ENCODE measurements at places on chromosomes 7 and 10.

DNA sequence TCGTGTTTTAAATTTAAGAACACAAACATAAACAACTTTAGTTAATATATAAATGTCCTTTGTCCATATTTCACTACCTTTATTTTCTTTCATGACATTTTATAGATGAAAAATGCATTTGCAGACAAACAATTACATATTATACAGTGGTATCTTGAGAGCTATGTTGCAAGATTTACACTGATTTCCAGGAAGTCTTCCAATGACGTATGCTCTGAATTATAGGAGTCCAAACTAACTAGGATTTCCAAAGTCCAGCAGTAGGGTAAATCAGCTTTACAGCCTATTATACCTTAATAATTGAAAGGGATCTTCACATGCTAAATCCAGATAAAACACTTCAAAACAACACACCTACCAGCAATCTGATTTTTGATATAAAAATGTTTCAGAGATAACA, 69.4 kb downstream of the HYCC1 start:
- no peaks in the 10 kb centered on the region for H3K27me3 ChIP-seq
- no peak overlapping the region for H3K4me3 ChIP-seq
- no peak for DNase-seq
- H3K27ac ChIP-seq, result no peak overlapping the region
- H3K4me1 ChIP-seq, result peaks cover 2% of the 10 kb centered on the region

- H3K4me1 ChIP-seq, result peaks cover 32% of the 10 kb centered on the region
- DNase-seq, result no peak
- H3K4me3 ChIP-seq, result no peak overlapping the region
- H3K27me3 ChIP-seq, result no peaks in the 10 kb centered on the region
Measured at GRCh38 chr7:97868314-97868713, 3.9 kb downstream of the ASNS start.

GRCh38 chr7:11931307-11931706, 99.3 kb upstream of the THSD7A start:
- DNase-seq, result no peak
- no peak overlapping the region for H3K27ac ChIP-seq
- H3K36me3 ChIP-seq, result no peaks in the 10 kb centered on the region
- no peak overlapping the region for H3K4me3 ChIP-seq
- no peaks in the 10 kb centered on the region for H3K27me3 ChIP-seq
- no peaks in the 10 kb centered on the region for H3K4me1 ChIP-seq

DNA sequence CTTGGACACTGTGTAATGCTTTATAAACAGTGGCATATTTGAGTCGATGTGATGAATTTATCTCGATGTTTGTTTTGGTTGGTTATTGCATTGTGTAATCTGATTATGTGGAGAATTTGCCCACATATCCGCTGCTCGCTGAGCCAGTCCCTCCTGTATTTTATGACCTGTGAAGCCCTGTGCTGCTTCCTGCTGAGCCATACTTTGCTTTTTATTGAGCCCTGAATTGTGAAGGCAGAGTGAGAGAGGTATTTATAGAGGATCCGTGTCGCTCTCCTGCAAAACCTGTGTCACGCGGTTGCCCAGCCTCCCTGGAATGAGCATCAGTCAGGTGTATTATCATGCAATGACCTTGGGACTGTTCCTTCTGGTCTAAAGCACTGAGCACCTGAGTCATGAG, 253.7 kb downstream of the ARHGAP21 start:
- no peak overlapping the region for H3K4me3 ChIP-seq
- no peak overlapping the region for H3K27ac ChIP-seq
- H3K27me3 ChIP-seq, result peaks cover 18% of the 10 kb centered on the region
- DNase-seq, result no peak
- no peaks in the 10 kb centered on the region for H3K36me3 ChIP-seq

DNA sequence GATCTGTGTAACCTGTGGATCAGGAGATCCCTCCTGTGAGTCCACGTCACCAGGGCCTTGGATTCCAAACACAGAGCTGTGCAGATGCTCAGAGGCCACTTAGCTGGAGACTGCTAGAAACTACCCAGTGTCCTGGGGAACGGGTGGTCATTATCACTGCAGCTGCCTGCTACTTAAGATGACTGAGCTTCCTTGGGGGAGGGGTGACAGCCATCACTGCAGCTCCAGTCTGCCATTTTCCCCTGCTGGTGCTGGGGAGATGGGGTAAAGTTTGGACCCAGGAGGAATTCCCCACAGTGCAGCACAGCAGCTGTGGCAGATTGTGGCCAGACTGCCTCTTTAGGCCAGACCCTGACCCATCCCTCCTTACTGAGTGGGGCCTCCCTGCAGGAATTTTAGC, 78.8 kb upstream of the VOPP1 start:
- no peak for DNase-seq
- no peaks in the 10 kb centered on the region for H3K36me3 ChIP-seq
- no peak overlapping the region for H3K27ac ChIP-seq
- H3K4me1 ChIP-seq, result no peaks in the 10 kb centered on the region

DNA sequence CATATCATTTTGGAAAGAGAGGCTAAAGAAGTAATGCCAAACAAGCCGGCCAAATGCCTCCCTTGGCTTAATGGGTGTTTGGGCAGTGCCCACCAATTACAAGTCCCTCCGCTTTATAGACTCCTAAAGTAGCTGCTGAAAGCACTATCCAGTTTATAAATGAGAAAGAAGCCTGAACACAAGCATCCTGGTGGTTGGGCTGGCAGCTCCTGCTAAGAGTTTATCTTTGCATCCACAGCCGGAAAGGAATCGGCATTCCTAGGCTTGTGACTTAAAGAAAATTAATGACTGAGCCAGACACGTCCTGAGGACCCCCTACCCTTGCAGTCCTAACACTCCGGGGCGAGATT, 13.1 kb upstream of the NKX2-3 start:
- H3K27ac ChIP-seq, result no peak overlapping the region

DNA sequence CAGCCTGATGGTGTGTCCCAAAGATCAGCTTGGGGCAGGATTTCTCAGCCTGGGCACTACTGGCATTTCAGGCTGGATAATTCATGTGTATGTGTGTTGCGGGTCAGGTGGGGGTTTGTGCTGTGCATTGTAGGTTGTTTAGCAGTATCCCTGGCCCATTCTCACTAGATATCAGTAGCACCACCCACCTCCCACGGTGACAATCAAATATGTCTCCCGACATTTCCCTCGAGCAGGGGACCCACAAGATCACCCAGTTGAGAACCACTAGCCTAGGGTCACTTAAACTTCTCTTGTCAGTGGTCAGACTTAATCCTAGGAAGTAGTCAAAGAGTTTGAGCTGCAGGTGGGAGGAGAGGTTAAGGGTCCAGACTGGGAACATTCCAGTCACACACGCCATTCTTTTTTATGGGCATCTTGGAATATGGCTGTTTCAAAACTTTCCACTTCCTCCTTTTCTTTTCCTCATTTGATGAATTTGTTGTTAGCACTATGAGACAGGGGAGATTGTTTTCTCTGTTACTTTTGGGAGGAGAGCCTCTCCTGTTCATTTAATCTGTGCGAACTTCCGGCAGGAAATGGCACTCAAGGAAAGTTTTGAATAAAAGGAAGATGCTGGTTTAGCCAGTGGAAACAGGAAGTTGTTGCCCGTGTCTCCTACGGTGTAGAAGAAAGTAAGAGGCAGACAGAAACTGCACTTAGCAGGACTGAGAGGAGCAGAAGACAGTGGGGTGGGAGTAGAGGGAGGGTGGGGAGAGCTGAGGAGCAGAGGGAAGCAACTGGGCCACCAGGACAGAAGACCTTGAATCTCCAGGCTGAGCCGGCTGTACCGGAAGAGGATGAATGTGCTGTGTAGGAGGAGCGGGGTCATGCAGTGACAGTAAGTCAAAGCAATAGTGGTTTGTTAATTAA, 17.6 kb upstream of the EXOC6 start:
- no peak for DNase-seq
- peaks cover 4% of the 10 kb centered on the region for H3K36me3 ChIP-seq
- H3K27ac ChIP-seq, result peak overlapping the region; percentile 72
- peaks cover 12% of the 10 kb centered on the region for H3K4me1 ChIP-seq
